ENCODE measurements at places on chromosomes 16 and 17.

DNA sequence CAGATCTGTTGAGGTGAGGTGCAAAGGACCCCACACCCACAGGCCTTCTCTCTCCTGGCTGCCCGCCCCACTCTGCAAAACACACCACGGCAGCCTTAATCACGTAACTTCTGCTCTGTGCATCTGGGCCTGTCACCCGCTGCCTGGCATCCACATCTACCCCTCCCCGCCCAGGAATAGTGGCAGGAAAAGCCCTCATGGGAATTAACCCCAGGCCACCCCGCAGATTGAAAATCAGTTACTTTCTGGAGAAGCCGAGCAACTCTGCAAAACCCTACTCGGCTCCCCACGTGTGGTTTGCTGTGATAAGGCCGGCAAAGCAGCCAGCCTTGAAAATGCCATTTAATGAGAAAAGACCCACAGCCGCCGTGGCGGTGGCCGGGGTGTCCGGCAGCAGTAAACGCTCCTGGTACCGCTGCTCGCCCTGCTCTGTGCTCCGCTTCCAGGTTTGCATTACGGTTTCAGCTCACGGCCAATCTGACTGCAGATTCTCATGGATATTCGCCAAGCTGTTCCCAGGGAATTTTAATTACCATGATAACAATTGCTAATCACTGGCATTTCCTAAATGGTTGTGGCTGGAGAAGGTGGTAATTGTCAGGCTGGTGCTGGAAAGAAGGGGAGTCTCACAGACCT lies 78.0 kb upstream of the DOC2B start:
- DNase-seq: no peak

DNA sequence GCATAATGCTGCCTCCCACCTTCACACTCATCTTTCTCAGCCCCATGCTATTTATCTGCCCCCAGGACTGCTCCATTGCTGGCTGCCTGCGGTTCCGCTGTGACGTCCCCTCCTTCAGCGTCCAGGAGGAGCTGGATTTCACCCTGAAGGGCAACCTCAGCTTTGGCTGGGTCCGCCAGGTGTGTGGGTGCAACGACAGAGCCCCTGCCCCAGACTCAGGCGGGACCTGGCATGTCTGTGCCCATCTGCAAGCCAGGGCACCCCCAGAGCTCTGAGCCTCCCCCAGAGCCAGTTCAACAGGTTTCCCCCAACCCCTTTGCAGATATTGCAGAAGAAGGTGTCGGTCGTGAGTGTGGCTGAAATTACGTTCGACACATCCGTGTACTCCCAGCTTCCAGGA lies 12.9 kb upstream of the ITGAD start:
- no peak for DNase-seq

GRCh38 chr17:47324224-47325020 lies 667 bp downstream of the EFCAB13 start:
- DNase-seq: peak; percentile 63

GRCh38 chr17:46795379-46795952 lies 23.0 kb downstream of the WNT3 start:
- DNase-seq: no peak

GRCh38 chr16:89749637-89750036 lies 28.3 kb downstream of the ZNF276 start:
- peak; percentile 54 for DNase-seq

Data from stomach (tissue), 19 donors.